T follicular helper cell (primary cell): ENCODE measurements at places on chromosomes 13 and 19.

- DNase-seq = no peak
Measured at GRCh38 chr13:52024481-52024880, at the start of gene UTP14C. TSS of gene UTP14C (plus strand) at chr13:52024691. CDS start at chr13:52028805, 4,114 bp downstream.

DNA sequence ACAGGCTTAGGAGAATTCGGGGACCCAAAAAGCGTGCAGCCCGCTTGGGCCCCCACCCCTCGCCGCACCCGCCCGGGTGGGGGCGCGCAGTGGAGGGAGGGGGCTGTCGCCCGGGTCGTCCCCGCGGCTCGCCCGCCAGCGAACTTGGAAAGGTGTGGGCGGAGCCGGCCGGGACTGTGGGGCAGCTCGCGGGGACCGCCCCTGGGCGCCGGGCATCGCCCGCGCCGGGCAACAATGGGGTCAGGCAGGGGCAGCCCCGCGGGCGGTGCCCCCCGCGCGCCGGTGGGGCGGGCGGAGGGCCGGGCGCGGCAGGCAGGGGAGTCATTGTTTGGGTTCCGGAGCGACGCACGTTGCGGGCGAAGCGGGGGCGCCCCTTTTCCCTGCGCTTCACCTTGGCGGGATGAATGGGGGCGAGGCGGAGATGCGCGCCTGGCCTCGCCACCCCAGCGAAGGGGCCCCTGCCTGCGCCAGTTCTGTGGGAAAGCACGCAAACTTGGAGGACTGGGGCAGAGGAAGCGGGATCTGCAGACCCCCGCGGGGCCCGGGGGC lies 647 bp upstream of the KLF12 start:
- DNase-seq = peak; percentile 54

DNA sequence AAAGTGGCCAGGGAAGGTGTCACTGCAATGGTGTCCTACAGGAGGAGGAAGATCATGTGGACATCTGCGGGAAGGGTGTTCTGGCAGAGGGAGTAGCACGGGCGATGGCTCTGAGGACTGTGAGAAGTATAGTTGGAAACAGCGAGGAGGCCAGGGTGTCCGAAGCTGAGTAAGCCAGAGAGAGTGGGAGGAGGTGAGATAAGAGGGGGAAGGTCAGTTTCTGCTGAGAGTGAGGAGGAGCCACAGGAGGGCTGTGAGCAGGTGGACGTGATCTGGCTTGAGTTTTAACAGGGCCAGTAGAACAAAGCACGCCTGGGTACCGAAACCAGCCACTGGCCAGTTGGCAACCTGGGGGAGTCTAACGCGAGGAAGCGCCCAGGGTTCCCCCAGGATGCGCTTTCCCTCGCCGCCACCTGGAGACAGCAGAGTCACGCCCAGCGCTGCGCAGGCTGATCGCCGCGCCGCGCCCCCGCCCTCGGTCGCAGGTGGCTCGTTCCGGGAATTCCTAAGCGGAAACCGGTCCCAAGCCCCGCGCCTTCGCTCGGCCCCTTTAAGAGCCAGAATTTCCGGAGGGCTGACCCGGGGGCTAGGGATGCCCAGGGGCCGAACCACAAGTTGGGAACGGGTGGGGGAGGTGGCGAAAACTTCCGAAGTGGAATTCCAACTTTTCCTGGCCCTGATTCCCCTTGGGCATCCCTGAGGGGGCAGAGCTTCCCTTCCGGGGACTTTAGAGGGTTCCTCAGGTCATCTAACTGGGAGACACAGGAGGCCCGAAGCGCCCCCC lies 1.1 kb upstream of the LSR start:
- DNase-seq = no peak

- DNase-seq = no peak
Measured at GRCh38 chr13:95221971-95222732, 79.1 kb downstream of the ABCC4 start.

DNA sequence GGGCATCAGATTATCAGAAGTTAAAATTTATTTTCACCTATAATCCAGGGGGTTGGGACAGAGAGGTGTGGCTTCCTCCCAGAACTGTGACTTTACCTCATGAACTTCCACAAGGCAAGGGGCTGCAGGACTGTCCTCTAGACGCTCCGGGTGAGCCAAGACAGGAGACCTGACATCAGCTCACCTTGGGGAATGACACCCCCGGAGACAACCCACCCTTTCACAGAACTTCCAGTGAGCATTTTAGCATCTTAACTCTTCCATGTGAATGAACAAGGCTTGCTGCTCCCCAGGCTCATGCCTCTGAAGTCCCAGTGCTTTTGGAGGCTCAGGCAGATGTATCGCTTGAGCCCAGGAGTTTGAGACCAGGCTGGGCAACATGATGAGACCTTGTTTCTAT lies 29.4 kb upstream of the TFDP1 start:
- DNase-seq = no peak

- no peak for DNase-seq
Measured at GRCh38 chr13:25725104-25725503, 326.7 kb downstream of the SHISA2 start.

DNA sequence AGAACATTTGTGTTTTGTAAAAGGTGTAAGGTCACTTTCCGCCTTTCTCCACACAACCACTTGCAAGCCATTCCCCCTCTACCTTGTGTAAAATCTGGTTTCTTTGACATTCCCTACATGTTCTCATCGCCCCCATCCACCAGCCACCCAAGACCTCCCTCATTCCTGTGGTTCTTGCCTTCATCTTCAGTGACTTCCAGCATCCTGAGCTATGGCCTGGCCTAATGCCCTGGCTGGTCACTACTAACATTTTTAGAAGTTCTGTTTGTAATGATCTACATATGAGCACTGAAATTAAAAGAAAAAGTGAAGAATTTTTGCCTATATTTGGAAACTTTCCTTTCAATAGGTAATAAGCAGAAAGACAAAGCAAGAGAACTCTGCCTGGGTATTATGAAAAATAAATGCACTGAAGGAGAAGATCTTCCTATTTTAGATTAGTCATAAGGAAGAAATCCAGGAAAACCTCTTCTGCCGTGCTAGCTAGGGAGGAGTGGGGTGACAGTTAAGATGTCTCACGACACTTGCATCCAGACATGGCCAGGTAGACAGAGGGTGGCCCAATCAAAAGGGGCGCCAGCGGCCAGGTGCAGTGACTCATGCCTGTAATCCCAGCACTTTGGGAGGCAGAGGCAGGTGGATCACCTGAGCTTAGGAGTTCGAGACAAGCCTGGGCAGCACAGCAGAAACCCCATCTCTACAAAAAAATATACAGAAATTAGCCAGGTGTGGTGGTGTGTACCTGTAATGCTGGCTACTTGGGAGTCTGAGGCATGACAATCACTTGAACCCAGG lies 28.1 kb upstream of the MPHOSPH8 start:
- DNase-seq = no peak

DNA sequence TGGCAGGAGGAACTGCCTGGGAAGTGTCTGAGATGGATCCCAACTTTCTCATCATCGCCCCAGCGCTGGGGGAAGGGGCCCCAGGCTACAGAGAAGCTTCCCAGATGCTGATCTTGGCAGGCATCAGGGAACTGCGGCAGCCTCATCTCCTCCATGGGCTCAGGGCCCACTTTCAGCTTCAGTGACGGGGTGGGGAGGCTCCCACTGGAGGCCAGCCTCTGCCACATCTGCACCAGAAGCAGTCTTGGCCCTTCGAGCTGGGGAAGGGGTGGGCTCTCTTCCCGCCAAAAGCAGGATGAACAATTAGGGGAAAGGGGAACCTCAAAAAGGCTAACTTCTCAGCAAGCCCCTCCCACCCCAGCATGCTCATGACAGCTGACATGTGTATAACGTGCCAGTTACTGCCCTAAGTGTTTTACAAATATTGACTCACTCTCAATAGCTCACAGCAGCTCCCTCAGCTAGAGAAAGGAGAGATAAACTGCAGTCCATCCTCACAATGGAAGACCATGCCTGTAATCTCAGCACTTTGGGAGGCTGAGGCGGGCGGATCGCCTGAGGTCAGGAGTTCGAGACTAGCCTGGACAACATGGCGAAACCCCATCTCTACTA lies 7.1 kb upstream of the S1PR2 start:
- DNase-seq = no peak

DNA sequence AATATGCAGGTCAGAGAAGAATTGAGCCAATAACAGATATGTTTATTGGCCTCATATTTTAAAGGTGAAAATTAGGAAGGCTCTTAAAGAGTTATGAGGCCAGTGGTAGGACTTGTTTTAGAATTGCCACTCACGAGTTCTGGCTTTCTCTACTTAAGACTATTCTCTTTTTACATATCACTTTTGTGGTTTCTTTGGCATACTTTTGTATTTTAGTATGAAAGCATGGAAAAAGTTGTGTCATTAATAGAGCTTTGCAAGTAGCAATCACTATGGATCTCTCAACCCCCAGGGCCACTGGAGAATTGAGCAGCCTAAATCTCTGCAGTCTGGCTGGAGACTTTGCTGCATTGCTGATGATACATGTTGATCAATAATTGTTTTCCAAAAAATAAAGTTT lies 64.6 kb upstream of the SOX21 start:
- DNase-seq = no peak

DNA sequence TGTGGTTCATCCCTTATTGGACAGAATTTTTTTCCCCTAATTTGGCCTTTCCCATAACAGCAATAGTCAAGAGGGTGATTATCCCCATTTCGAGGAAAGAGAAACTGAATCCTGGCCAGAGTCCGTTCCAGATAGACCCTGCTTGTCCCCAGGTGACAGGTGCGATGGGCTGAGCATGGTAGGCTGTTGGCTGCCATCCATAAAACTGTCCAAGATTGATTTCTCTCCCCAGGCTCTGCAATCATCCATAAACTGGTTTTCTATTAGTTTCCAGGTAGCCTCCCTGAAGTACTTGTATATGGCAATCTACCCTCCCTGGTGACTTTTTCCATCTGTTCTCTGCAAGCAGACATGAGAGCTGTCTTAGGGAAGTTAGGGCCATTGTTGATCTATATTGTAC lies 25.4 kb downstream of the SERP2 start:
- DNase-seq = no peak

DNA sequence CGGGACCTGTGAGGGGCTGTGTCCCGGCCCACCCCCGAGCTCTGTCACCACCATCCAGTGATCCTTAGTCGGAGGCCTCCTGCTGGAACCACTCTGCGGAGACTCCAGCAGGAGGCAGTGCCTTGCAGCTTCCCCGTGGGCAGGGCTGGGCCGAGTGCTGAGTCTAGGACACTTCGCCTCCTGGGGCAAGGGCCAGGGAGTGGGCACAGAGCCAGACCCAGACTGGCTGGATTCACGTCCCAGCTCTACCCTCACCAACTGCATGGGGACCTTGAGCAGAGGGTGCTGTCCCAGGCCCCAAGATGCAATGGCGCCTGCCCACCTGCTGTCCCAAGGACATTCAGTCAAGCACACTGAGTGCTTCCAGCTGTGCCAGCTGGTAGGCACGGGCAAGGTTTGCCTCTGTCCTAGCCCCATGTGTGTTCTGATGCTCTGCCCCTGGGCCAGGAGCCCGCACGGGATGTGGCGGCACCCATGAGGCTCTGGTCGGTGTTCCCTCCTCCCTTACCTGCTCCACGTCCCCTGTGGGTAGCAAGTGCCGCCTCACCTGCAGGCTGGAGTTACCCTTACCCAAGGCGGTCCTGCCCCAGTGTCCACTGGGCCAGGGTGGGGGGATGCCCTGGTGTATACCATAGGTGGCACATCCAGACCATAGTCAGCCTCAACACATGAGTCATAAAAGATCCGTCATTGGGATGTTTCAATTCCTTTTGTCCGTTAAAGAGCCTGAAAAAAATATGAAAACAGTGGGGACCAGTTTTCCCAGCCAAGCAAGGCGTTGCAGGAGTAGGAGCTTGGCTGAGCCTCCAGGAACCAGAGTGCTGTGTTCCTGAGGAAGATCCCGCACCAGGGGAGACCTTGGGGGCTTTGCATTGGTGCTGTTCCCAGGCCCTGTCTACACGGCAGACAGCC lies 7.4 kb downstream of the FZR1 start:
- DNase-seq = no peak

DNA sequence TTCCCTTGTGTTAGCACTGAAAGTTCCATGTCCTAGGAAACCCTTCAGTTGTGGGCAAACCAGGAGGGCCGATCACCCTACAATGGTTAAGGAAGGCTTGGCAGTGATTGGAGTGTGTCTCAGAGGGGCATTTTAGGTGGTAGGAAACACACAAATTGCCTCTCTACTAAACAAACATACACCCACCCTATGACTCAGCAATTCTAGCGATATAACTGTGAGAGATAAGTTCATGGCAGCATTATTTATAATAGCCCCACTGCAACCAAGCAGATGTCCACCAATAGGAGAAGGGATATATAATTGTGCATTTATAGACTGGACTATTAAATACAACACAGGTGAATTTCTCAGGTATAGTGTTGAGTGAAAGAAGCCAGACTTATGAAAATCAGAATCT lies 543.1 kb downstream of the UQCRFS1 start:
- DNase-seq = no peak

- no peak for DNase-seq
Measured at GRCh38 chr19:6499052-6499790, 2.9 kb downstream of the TUBB4A start.

GRCh38 chr13:19152403-19152802 lies 29.2 kb downstream of the TUBA3C start:
- DNase-seq = no peak

GRCh38 chr13:35514801-35515502 lies 38.5 kb upstream of the MAB21L1 start:
- no peak for DNase-seq

DNA sequence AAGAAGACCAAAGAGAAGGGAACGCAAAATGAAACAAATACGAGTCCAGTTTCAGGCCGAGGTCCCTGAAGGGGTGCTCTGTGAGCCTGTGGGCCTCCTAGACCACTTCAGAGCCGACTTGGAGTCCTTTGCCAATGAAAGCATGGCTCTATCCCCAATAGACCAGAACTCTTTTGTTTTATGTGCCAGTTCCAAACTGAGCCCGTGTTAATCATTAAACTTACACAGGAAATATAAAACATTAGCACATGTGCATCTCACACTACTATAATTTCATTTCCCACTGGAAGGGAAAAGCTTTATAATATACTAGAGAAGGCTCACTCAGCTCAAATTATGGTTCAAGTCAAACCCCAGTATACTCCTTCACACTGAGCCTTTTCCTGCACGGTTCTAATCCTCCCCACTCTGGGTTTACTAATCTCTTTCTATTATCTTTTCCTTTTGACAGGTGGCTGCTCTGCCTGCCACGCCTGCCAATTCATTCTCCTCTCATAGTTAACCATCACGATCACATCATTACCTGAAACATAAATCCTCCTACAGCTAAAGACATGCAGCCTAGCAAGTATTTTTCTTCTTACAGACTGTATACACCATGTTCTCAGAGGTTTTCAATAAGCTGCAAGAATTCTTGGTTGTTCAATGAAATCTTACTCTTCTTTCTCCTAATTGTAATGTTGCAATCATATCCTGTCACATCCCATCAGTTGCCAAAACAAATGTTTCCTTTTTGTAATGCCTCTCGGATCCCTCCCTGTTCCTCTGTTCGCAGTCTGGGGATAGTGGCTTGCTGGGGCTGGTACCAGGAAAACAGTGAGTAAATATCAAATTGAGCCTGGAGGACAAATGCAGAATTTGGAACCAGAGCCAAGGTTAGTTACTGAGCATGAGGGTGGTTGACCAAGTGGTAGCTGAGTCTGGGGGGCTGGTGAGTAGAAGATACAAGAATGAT lies 18.8 kb upstream of the WASF3 start:
- no peak for DNase-seq

- no peak for DNase-seq
Measured at GRCh38 chr13:106786006-106786563, 218.1 kb upstream of the ARGLU1 start.

GRCh38 chr19:7988307-7988706 lies 17.1 kb downstream of the ELAVL1 start:
- no peak for DNase-seq
